ENCODE measurements at places on chromosomes 16 and 17.
A peak's percentile ranks its signal among the peaks of the same experiment; 100 is the strongest.

DNA sequence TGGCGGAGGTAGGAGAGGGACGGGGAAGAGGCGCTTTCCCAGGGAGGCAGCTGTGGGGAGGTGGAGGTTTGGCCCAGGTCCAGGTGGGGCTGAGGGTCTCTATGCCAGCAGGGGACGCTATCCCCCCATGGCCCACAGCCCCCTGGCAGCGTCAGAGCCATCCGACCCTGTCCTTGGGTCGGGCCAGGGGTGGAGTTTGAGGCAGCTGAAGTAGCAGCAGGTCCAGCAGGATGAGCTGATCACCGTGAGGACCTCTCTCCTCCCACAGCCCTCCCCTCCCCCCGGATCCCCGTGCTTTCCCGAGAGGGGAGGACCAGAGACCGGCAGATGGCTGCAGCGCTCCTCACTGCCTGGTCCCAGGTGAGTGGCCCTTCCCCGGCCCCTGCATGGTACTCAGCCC, 3.2 kb downstream of the ZNF205 start:
- DNase-seq, result no peak

GRCh38 chr16:84753412-84754326, 53.9 kb downstream of the USP10 start:
- no peak for DNase-seq

GRCh38 chr16:70257391-70257790, 5.7 kb upstream of the EXOSC6 start:
- DNase-seq, result no peak

- no peak for DNase-seq
These were observed 471.1 kb downstream of the WWOX start for GRCh38 chr16:78570399-78571141.

GRCh38 chr17:36111068-36111490, 7.5 kb downstream of the CCL4 start:
- no peak for DNase-seq

DNA sequence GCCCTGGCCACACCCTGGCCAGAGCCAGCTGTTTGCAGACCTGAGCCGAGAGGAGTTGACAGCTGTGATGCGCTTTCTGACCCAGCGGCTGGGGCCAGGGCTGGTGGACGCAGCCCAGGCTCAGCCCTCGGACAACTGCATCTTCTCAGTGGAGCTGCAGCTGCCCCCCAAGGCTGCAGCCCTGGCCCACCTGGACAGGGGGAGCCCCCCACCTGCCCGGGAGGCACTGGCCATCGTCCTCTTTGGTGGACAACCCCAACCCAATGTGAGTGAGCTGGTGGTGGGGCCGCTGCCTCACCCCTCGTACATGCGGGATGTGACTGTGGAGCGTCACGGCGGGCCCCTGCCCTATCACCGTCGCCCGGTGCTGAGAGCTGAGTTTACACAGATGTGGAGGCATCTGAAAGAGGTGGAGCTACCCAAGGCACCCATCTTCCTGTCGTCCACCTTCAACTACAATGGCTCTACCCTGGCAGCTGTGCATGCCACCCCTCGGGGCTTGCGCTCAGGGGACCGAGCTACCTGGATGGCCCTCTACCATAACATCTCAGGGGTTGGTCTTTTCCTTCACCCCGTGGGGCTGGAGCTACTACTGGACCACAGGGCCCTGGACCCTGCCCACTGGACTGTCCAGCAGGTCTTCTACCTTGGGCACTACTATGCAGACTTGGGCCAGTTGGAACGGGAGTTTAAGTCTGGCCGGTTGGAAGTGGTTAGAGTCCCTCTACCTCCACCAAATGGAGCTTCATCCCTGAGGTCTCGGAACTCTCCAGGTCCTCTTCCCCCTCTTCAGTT, 578 bp downstream of the AOC2 start:
- no peak for DNase-seq

DNA sequence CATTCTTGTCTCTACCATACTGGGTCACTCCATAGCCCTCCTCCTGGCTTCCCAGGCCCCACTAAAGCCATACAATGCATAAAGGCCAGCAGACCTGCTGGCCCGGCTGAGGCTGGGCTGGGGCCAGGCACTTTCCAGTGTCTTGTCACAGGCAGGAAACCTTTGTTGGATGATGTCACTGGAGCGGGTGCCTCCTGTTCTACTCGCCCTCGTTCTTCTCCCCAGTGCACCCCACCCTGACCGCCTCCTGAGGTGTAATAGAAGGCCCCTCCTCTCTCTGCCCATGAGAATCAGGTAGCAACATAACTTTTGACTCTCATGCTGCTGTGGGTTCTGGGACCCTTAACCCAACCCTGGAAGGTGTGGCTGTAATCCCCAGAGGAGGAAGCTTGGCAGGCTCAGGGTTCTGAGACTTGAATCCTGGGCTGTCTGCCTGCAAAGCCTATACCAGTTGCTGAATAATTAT, 54.2 kb upstream of the IL34 start:
- DNase-seq, result no peak

- DNase-seq, result no peak
These were observed 5.3 kb upstream of the HEXD start for GRCh38 chr17:82412535-82413520.

- no peak for DNase-seq
These were observed 96.3 kb upstream of the CES5A start for GRCh38 chr16:55971447-55971846.

GRCh38 chr16:17168181-17168580, 302.6 kb downstream of the XYLT1 start:
- no peak for DNase-seq

- no peak for DNase-seq
These were observed 10.6 kb upstream of the PKMYT1 start for GRCh38 chr16:2990891-2991290.

DNA sequence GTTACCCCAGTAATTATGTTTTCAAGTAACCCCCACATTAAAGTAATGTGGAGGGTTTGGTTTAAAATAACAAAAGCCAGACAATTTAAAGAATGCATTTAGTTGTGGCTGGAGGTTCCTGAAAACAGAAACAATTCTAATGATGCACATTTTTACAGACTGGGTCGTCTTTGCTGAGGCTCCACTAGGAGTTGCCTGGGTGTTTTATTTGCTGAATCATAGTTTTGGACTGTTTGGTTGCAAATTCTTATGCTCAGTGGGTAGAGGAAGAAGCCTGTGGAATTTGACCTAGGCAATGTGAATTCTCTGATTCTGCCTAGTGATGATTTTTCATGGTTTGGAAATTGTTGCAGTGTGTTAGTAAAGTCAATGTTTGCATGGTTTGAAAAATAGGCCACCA, 16.3 kb downstream of the SHISA9 start:
- DNase-seq, result peak; percentile 54

- DNase-seq, result no peak
These were observed 8.7 kb upstream of the ATP2A3 start for GRCh38 chr17:3972931-3973330.

- DNase-seq, result no peak
These were observed 423 bp upstream of the ASGR2 start for GRCh38 chr17:7114875-7115614.

- no peak for DNase-seq
These were observed 11.4 kb upstream of the MRPS23 start for GRCh38 chr17:57861000-57861789.

GRCh38 chr17:81999976-82000802, 22.5 kb downstream of the CENPX start:
- no peak for DNase-seq

- no peak for DNase-seq
These were observed 18.2 kb downstream of the ALOX15 start for GRCh38 chr17:4623249-4623648.

DNA sequence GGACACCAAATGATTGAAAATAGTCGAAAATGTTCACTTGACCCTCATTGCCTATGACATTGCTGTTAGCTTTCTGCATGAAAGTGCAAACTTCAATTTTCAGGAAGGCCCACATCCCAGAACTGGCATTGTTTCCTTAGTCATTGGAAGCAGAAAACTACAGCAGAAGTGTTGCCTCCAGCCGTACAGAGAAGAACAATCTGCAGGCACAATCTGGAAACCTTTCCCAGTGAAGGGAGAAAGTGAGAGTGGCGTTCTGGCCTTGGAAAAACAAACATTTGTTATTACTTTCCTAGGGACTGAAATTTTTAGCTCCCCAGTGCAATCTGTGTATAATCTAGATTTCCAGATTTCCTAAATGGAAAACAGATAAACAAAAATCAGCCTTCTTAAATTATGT, 529.5 kb upstream of the RBFOX1 start:
- DNase-seq, result no peak

DNA sequence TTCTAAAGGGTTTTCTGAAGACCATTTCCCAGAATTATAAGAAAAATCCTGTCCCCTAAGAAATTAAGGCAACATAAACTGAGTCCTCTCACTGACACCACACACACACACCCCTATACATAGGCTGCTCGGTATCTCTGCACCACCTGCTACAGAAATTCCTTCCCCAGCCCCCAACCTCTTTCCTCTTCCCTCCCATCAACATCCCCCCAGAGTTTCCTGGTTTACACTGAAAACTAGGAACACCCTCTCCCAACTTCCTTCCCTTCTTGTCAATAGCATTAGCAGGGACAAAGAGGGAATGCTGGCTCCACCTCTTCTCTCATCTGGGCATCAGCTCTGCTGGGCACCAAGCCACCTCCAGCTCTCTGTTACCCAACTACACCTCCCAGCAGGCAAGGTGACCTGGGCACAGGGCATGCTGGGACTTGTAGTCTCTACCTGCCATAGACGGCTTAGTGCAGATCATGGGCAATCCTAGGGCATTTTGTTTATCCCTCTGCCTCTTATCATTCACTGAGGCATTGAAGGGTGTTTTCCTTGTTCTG, 15.7 kb downstream of the CAVIN1 start:
- DNase-seq, result peak; percentile 70

DNA sequence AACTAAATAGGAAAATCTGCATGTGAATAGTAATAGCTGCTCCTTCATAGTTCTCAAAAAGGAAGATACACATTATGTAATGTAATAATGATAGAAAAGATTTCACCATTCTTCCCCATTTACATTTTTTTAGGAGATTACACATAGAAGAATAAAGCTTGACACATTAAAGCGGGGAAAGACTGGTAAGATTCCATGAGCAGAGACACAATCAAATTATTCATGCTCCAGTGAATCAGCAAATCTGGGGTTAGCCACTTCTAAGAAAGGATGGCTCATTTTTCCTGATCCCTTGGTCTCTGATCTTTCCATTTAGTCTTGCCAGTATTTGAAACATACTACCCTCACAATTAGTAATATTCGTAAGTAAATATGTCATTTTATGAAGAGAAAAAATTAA, 81.9 kb downstream of the CA4 start:
- no peak for DNase-seq

GRCh38 chr17:22695228-22695619, 1002.9 kb downstream of the KCNJ18 start:
- DNase-seq, result peak; percentile 40

GRCh38 chr17:43576563-43577229, 30.6 kb upstream of the ETV4 start:
- peak; percentile 72 for DNase-seq

- DNase-seq, result no peak
These were observed 22.6 kb downstream of the ADCY9 start for GRCh38 chr16:4093495-4094126.

DNA sequence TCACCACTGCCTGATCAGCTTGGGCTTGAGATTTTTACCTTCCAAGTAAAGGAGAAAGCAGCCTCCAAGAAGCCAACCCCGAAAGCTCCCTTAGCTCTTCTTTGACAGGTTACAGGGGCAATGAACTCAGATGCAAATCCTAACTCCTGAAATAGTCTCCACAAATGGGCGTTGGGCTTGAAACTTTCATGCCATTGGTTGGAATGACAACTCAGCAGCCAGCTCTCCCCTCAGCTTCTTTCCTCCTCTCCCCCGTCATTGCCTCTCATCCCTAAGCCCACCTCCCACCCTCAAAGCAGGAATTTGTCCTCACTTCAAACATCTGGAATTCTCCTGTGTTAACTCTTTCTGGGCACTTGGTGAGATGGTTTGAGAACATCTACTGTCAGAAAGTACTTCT, at the start of gene TAT:
Gene TAT (minus strand): TSS at position 122 of the 400 bp plus-strand sequence. CDS start 677 bp downstream, outside the sequence.
- no peak for DNase-seq

DNA sequence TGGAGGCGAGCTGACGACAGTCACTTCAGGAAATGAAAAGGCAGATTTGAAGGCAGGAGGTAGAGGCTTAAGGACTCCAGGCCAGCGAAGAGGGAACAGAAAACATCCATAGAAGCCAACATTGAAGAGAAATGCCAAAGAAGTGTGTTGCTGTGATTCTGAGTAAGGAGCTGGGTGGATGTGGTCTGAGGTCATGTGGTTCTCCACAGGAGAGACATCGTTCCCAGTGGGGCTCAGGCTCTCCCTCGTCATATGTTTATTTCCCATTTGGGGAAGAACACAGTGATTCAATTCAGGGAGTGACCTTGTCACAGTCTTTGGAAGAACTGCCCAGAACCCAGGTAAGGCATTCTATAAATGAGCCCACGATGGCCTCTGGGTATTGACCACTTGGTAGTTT, 6.6 kb upstream of the PMP22 start:
- no peak for DNase-seq

GRCh38 chr16:55411231-55411630, 67.8 kb upstream of the MMP2 start:
- DNase-seq, result no peak

GRCh38 chr17:36182176-36183000, 6.0 kb upstream of the TBC1D3B start:
- DNase-seq, result no peak

GRCh38 chr16:67942200-67942509, 1.8 kb downstream of the LCAT start:
- DNase-seq, result peak; percentile 54

DNA sequence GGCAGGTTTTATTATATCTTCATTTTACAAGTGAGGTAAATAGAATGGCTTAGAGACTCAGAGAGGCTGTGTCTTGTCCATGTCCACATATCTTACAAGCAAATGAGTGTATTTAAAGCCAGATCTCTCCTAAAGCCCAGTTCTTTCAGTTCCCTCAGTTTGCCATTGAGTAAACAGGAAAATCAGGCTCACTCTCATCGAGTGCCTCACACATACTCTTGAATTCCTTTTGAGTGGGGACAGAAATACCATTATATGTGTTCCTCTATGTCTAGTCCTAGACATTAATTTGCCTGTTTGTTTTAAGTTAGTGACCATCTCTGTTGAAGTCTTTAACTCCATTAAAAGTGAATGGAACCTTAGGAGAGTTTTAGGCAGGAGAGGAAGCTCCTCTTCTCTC, 40.1 kb downstream of the BPTF start:
- no peak for DNase-seq

- no peak for DNase-seq
These were observed 211.5 kb downstream of the SOX9 start for GRCh38 chr17:72332367-72332766.

DNA sequence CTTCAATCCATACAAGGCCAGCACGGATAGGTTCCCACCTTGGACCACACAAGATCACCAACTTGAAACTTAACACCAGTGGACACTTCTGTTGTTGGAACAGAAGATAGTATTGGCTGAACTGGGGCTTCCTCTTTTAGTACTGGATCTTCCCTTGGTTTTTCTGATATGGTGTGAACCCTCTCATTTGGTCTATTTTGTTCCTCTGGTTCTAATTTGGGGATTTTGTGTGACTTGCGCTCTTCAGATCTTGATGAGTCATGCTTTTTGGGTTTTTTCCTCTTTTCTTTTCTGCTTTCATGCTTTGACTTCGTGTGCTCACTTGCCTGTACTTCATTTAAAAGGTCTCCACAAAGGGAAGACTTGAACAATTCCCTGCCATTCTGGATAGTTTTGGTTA, 39.0 kb downstream of the SOST start:
- DNase-seq, result no peak

GRCh38 chr16:10763456-10763855, 19.8 kb downstream of the NUBP1 start:
- no peak for DNase-seq

- DNase-seq, result no peak
These were observed 56.1 kb upstream of the MRTFB start for GRCh38 chr16:14015033-14015432.
